ENCODE measurements at places on chromosomes 16 and 17.

DNA sequence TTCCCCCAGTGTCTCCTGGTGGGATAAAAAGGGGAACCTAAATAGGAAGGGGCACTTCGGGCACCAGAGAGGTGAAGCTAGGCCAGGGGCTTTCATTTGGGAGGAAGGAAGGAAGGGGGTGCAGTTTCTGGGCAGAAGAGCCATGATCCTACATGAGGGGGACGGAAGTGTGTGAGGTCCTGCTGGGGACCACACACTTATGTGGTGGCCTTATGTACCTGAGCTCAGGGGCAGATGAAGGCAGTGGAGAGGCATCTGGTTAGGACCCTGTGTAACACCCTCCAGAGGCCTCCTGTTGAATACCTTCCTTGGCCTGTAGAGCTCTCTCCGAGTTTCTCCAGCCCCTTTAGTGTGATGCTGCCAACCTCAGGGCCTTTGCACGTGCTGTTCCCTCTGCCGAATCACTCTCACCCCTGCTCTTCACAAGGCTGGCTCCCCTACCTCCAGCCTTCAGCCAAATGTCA, 21.2 kb downstream of the IGFBP4 start:
- DNase-seq = no peak

DNA sequence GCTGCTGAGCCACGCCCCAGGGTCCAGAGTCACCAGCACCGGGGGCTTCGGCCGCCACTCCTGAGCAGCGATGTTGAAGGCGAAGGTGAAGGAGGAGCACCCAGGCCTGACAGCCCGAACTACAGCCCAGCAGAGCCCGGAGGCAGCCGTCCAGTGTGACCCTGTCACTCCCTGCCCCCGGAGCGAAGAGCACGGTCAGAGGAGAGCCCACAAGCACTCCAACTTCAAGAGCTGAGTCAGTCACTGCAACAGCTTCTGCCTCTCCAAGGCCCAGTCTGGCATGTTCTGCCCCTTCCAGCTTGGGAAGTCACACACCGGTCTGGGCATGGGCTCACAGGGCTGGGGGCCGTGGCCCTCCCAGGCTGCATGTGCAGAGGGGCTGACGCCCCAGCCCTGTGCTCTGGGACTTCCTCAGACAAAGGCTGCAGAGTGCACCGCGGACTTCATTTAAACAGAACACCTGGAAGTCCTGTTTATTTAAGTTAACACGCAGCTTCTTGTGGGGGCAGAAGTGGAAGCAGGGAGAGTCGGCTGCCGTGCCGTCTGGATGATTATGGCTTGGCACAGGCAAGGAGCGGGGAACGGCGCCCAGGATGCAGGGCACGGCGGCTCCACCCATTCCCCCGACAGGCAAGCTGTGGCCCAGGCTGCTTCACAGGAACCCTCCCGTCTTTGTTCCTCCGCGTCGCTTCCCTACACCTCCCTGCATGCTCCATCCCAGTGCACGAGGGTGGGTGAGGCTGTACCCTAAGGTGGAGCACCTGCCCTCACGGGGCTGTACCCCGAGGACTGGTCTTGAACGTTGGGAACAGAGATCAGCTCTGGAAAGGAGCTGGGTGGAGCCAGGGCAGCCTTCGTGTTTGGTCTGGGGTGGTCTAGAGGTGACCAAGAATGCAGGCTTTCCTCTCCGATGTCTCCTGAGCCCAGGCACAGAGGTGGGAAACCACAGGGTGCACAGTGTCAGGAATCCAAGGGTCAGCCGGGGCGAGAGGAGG, 68.9 kb upstream of the METRNL start:
- DNase-seq = peak; percentile 46

- no peak for DNase-seq
Measured at GRCh38 chr17:75249564-75249963, 11.8 kb downstream of the GGA3 start.

DNA sequence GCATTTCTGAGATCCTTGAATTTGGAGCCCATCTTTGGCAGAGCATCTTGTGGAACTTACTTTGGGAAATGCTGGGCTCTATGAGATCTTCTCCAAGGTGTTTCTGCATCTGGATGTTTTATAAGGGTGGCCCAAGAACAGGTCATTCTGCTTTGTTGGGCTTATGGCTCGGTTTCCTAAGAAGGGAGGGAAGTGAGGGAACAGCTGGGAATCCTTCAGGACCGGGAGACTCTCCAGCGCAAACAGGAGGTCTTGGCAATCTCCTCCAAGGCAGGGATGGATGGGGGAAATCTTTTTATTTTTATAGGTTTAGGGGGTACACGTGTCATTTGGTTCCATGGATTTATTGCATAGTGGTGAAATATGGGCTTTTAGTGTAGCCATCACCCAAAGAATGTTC, 54.7 kb downstream of the IRX3 start:
- DNase-seq = no peak

DNA sequence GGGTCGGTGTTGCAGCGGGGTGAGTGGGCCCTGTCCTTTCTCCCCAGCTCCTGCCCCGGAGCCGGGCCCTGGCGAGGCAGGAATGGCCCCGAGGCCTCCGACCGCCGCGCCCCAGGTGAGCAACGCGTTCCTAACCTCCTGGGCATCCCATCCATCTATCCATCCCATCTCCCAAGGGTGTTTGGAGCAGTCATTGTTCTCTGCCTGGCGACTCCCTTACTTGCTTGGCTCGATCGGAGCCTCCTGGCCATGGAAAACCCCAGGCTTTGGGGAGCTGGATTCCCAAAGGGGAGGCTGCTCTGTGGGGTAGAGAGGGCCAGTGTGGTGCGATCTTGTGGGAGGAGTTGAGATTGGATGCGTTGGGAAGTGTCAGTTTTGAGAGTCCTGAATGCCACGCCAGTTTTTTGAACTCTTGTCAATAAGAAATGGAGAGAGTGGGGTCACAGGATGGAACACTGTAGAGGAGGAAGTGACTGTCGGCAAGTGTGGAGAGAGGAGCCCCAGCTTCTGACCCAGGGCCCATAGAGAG, 684 bp downstream of the ZFP90 start:
- DNase-seq = peak; percentile 18

GRCh38 chr17:77116371-77116860, 24.4 kb upstream of the SEC14L1 start:
- DNase-seq = no peak

DNA sequence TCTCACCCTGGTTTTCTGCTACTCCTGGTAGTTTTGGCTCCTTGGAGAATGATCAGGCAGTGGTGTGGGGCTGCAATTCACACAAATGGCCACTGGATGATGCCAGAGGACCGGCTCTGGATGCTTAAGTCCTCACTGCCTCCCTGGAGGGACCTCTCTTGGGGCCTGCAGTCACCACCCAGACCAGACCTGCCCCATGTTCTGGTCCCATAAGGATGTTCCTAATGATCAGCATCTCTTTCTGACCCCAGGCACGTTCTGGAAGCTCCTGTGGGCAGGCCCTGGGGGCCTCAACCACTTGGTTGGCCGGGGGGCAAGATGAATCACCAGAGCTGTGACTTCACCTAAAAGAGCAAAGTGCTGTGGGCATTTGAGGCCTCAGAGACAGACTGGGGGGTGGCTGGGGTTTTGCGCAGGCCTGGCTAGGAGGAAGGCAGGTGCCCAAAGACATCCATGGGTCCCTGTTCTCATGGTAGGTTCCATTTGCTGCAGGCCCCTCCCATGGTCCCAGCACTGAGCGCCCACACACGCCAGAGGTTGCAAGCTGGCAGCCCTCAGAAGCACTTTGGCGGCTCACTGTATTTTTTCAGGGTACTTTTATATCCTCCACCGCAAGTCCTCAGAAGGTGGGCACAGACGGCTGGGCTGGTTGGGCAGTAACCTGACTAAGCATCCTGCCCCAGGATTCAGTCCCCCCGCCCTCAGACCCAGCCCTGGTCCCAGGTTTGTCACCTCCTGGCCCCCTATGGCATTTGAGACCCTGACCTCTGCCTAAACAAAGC, 53.2 kb downstream of the NT5M start:
- DNase-seq = peak; percentile 81

All from AG10803 (cell line).